Activated CD4-positive, alpha-beta T cell treated with anti-CD3 and anti-CD28 coated beads for 1 hour (primary cell): ENCODE measurements at places on chromosomes 1 and 21.

DNA sequence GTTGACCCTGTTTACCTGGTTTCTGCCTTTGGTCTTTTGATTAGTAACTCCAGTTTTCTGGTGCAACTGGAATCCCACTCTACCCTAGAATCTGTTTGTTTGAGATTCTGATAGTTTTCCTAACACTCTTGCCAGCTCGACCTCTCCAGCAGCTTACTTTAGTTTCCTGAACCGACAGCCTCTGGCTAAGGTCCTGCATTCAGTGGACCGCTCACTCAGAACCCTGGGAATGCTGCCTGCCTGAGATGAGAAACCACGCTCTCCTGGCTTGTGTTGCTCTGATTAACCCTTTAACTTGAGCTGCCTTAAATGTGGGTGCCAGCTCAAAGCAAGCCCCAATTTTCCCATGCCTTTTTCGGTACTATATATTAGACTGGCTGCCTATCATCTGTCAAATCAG, 45.3 kb upstream of the SIPA1L2 start:
- no peak for DNase-seq

GRCh38 chr1:56833088-56833487, 13.9 kb upstream of the FYB2 start:
- no peak for DNase-seq

- no peak for DNase-seq
These were observed 9.8 kb downstream of the JUN start for GRCh38 chr1:58774027-58774426.

DNA sequence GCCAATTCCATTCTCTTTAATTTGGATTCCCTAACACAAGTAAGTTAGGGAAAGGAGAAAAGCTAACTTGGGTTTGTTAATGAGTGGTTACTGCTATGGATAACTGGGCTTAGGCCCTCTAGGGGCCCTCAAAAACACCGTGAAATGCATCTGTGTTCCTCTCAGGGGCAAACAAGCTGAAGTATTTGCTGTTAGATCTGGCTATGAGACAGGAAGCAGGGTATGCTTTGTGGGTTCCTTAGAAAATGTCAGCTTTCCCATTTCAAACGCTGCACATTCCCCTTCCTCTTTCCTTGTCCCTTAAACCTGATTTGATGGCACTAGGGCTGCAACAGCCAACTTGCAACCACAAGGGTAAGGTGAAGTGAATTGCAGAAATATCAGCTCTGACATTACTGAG, 5.7 kb upstream of the CAP1 start:
- DNase-seq: no peak

DNA sequence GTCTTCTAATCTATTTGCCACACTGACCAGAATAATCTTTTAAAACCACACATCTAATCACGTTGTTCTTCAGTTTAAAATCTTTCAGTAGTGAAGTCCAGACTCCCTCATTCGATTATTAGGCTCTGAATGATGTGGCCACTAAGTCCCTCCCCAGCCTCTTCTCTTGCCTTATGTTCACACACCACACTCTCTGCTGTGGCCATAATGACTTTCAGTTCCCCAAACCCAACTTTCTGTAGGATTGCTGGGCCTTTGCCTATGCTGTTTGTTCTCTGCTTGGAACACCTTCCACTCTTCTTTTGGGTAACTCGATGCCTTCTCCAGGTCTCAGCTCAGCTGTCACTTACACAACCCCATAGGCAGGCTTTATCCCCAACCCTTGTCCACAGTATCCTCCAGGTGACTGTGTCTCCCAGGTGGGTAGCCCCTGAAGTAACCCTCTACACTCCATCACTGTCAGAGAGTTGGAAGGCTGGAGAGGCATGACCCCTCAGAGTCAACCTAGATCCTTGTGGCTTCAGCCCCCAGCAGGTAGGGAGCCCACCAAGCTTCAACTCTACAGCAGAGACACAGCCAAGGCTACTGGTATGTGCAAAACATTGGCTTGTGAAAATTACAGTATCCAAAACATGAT, 8.4 kb upstream of the SLC37A1 start:
- DNase-seq: no peak

DNA sequence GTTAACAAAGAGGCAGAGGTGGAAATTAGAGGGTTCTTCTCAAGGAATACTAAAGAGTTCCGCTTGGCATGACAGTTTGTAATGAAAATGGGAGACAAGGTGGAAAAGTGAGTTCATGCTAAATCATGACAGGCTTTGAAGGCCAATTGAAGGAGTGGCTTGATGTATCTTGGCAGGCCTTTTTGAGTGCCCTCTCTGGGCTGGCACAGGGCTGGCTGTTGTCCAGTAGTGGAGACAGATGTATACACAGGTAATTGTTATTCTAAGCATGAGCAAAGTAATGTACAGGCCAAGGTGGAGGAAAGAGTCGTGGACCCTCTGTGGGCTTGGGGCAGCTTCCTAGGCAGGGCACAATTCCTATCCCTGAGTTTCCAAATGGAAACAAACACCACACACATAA, 196.7 kb upstream of the GALNT2 start:
- DNase-seq: no peak

DNA sequence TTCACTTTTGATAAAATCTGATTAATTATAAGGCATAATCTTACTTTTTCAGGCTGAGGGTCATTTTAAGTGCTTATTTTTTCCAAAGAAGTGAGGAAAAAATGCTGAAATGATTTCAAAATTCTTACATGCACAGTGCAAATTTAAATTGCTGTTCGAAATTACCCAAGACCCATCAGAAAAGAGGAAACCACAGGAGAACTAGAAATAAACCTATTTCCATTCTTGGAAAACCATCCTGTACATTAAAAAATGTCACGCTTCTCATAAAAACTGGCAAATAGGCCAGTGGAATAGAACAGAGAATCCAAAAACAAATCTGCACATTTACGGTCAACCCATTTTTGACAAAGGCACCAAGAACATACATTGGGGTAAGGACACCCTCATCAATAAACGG, 414.9 kb downstream of the SMYD3 start:
- DNase-seq: no peak

- DNase-seq: no peak
These were observed 633 bp upstream of the RFX5 start for GRCh38 chr1:151347523-151348246.

- no peak for DNase-seq
These were observed 105.9 kb upstream of the KCNK2 start for GRCh38 chr1:214976665-214977064.

DNA sequence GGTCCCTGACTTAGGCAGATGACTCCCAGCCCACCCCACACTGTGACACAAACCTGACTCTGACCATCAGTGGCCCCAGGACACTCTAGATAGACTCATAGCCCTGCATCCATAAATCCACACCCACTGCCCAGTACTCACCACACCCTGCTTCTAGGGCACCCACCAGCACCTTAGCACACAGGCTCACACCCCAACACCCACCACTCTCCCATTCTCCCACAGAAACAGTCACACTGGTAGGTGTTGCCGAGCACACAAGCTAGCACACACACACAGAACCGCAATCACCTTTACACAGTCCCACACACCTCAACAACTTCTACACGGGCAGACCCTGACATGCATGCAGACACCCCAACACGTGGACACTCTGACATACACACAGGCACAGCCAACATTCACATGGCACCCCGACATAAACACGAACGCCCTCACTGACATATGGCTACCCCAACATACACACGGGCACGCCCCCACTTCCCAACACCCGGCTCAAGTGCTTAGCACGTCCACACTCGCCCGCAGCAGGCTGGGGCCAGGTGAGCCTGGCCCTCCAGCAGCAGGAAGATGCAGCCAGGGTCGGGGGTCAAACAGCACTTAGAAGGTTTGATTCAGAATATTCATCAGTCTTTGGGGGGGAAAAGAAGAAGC, 105.5 kb upstream of the TARDBP start:
- DNase-seq: no peak

- no peak for DNase-seq
These were observed 393.1 kb downstream of the BRINP3 start for GRCh38 chr1:190084552-190084951.

DNA sequence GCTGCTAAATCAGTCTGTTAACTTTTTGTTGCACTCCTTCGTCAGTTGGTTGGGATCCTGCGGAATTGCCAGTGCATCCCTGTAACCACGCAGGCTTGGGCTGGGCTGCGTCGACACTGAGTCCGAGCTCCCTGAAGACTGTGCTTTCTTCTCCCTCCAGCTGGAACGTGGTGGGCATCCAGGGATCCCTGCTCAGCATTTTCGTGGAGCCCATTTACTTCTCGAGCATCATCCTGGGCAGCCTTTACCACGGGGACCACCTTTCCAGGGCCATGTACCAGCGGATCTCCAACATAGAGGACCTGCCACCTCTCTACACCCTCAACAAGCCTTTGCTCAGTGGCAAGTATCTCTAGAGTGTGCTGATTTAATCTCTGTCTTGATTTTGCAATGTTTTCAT, 83.3 kb downstream of the POFUT2 start:
- no peak for DNase-seq

DNA sequence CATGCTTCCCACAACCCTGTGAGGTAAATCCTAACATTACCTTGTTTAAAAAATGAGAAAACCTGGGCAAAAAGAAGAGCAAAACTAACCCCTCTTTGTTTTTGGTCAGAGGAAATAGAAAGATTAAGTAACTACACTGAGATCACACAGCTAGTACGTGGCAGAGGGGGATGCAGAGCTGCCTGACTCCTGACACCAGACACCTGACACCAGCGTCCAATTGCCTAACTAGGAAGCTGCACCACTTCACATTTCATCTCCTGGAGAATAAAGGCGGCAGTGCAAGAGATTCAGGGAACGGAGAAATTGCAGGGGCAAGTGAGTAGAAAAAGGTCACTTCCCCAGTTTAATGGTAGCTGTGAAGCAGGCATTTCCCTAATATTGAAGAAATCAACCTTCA, 229.3 kb upstream of the PTBP2 start:
- DNase-seq: no peak

DNA sequence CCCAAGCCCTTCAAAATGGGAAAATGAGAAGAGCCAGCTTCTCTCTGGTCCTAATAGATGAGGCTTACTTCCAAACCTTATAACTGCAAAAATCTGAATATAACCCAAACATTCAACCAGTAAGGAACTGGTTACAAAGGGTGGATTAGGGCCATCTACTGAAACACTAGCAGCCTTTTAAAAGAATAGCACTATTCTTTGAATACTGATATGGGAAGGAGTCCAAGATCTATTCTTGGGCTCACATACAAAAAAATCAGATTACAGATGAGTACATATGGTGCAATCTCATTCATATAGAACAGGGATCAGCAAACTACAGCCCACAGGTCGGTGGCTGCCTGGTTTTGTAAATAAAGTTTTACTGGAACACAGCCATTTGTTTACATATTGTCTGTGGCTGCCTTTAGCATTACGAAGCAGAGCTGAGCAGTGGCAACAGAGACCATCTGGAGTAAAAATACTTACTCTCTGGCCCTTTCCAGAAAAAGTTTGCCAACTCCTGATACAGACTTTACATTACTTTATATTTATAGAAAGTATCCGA, 167.7 kb downstream of the ZSCAN20 start:
- DNase-seq: no peak

DNA sequence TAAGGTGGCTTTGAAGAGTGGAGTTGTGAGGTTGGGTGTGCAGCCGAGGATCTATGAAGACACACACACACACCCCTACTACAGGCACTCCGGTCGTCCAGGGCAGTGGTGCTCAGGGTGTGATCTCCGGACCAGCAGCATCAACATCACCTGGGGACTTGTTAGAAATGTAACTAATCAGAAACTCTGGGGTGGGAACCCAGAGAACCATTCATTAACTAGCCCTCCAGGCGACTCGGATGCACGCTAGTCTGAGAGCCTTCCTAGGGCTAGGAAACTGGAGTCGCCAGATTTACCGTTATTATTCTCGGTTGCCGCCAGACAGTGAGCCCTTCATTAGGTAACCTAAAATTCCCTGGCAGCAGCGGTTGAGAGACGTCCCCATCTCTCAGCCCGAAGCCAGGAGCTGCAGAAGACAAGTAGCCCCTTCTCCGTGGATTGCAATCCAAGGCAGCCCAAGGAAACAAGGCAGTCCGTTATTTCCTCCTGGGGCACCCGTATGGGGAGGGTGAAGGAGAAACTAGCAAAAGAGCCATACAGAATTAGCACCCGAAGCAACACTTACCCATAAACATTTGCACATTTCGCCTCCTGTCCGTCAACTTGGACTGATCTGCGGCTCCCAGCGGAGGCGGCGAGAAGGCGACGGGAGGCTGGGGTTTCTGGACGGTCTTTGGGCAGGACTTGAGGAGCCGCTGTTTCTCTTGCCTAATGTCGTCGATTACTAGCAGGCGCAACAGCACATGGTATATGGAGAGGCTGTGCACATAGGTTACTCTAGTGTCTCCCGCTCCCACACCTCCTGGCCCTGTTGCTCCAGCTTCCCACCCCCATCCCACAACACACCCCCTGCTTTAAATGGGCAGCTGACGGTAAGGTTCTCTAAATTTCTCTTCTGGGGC, 2.9 kb upstream of the CCN1 start:
- no peak for DNase-seq

DNA sequence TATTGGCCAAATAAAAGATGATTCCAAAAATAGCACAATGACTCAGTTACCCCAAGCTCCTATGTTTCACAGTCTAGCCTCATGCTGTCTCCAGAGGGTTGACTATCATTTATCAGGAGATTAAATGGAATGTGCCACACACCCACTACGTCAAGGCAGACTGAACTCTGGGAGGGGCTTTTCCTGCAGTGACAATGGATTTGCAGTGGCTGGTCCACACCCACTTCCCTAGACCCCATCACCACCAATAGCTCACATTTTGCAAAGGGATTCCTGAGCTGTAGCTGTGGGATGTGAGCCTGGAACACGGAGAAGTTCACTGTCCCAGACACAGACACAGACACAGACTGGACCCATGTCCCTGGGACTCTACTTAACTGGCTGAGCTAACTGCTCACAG, 77.1 kb downstream of the HLCS start:
- DNase-seq: no peak

DNA sequence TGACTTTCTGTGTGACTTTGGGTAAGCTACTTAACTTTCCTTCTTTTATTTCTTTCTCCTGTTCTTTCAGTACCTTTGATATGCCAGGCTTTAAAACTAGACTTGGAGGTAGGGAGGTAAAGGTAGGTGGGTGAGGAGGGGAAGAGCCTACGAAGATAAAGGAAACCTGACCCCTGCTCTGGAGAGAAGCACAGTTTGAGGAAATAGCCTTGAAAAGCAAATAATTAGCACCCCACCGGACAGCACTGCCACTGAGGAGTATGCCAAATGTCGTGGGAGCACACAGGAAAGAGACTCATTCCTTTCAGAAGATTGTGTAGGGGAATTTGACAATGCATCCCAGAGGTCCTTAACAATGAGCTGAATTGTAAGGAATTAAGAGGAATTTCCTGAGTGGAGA, 65.2 kb upstream of the SPAG17 start:
- no peak for DNase-seq

- DNase-seq: peak; percentile 60
These were observed 14.1 kb upstream of the HEYL start for GRCh38 chr1:39653546-39654031.

GRCh38 chr1:209822706-209823105, 5.1 kb upstream of the UTP25 start:
- no peak for DNase-seq

- no peak for DNase-seq
These were observed 65.9 kb downstream of the KCNK1 start for GRCh38 chr1:233679591-233680373.

- no peak for DNase-seq
These were observed 1.6 kb upstream of the METTL25B start for GRCh38 chr1:156726549-156727226.
